ENCODE measurements at places on chromosomes 5 and 9.
A peak's percentile ranks its signal among the peaks of the same experiment; 100 is the strongest.

- DNase-seq = peak; percentile 20
Measured at GRCh38 chr5:72541501-72542225, 34.5 kb upstream of the ZNF366 start.

DNA sequence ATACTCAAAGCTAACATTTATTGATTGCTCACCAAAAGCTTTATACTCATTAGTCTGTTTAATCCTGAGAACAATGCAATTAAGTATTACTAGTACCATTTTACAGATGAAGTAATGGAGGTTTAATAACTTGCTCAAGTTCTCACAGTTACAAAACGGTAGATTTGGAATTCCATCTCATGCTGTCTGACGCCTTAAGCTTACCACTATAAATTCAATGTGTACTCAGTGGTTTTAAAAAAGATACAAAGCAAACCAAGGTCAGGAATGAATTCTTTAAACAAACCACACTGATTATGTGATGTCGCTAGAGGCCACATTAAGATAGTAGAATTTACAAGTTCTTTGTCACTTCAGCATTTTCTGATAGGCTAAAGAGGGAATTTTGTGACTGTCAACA, 1.2 kb upstream of the C5orf63 start:
- DNase-seq = no peak

GRCh38 chr9:132006677-132007370, 72.8 kb downstream of the MED27 start:
- no peak for DNase-seq

DNA sequence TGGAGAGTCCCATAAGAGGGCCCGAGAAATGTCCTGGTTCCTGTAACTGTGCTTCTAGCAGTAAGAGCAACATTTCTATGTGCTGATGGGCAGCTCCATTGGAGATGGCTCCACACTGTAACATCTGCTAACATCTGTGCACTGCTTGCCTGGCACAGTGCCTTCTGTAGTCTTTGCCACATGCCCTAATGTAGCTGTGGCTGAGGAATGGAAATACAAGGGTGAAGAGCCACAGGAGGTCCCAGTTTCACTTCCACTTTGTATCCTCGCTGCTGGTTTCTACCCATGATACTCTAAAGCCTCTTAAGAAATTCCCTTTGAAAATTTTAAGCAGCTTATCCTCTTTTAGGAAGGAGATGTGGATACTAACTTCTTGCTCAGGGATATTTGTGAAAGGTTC, 97.4 kb downstream of the HOMER1 start:
- no peak for DNase-seq

DNA sequence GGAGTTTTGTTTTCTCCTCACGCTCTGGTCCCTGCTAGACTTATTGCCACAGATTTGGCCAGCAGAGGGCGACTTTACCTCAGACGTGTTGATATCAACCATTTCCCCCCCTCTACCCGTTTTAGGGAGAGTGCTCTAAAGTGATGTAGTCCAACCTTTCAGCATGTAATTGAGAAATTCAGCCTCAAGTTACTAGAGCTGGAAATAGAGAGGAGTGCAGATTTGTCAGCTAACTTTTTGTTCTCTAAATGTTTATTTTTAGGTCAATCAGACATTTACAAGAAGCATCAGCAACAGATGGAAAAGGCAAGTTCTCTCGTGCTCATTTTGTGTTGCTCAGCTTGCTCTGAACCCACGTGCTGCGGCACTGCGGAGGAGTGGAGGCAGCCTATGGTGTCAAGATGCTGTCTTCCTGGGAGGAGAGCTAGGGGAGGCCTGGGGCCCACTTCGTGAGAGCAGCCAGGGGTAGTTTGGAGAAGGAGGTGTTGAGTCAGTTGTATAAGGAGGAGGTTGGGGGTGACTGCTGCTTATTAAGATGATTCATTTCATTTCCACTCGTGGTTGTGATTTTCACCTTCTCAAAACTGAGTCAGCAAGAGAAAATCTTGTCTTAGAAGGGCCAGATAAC, 53.6 kb downstream of the GPR107 start:
- peak; percentile 53 for DNase-seq

- no peak for DNase-seq
Measured at GRCh38 chr5:18967637-18968036, 1020.4 kb downstream of the CDH18 start.

DNA sequence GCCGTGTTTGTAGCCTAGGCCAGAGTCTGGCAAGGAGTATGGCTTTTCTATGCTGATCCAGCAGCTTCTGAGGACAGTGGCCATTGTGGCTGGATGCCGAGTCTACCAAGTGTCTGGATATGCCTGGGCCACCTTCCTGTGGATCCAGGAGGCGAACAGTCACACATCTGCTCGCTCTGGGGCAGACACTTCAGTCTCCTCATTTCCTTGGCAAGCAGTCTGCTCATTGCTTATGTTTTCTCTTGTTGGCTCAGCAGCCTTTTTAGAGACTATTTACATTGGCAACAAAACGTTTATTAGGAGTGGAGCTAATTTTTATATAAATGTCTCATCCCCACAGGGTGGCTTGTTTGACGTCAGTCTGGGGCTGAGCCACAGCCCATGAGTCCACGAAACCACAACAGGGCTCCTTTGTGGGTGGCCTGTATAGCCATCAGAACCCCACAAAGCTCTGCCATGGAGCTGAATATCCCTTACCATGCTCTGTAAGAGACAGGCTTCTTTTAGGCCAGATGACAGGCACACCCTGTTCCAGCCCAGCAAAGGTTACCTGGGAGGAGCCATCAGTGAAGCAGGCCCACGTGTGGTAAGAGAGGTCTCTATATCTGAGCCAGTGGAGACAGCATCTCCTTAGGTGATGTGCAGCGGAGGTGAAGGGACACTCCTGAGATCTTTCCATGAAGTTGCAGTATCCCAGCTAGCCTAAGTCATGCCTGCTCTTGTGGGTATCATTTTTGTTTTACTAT, 221.7 kb downstream of the DIRAS2 start:
- DNase-seq = no peak

- DNase-seq = no peak
Measured at GRCh38 chr5:104815212-104815611, 1252.6 kb upstream of the NUDT12 start.

- DNase-seq = no peak
Measured at GRCh38 chr9:14170392-14170931, 143.5 kb downstream of the NFIB start.

GRCh38 chr5:172554562-172554961, 86.5 kb upstream of the NEURL1B start:
- DNase-seq = no peak

DNA sequence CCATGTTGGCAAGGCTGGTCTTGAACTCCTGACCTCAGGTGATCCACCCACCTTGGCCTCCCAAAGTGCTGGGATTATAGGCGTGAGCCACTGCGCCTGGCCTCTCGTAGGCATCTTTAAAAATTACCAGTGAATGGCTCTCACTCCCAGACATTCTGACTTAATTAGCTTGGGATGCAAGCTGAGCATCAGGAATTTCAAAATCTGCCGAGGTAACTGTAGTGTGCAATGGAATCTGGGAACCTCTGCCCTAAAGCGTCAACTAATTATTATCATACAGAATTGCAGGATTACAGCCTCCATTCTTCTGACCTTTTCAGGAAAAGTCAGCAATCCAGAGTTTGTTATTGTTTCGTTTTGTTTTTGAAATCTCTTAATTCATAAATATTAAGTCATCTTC, 213.4 kb upstream of the DMAC1 start:
- DNase-seq = no peak

DNA sequence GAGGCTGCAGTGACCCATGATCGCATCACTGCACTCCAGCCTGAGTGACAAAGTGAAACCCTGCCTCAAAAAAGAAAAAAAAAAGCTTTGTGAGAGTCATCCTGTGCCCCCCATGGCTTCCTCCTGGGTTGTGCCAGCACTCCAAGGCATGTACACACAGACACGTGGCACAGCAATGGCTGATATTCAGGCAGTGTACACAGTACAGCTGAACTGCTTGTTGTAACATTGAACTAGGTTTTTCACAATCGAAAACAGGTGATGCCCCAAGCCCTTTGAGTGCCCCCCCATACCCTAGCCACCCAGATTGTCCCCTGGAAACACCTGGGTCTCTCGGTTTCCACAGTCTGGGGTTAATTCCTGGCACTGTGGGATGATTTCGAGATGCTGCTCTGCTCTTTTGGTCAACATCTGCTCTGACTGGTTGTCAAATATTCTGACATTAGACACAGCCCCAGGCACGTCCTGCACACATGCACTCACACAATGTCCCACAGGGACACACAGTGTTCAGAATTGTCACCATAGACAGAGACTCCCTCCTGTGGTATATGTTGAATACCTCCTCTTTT, 9.2 kb downstream of the SPINK4 start:
- DNase-seq = no peak

DNA sequence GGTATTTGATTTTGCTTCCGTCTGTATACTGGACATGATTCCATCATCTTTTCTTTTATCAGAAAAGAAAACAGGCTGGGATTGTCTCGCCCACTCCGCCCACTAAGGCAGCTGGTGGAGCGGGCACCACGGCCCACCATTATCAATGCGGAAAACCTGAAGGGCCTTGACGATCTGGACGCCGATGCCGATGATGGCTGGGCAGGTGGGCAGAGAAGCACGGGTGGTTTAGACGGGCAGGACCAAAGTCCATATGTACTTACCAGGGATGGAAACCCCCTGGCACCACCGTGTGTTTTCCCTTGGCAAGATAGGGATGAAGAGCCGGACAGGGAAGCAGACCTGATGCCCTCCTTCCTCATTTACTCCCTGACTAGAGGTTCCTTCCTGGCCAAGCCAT, 53.7 kb downstream of the PRRC2B start:
- no peak for DNase-seq

GRCh38 chr9:34988218-34989002, 1.1 kb upstream of the DNAJB5 start:
- peak; percentile 62 for DNase-seq

DNA sequence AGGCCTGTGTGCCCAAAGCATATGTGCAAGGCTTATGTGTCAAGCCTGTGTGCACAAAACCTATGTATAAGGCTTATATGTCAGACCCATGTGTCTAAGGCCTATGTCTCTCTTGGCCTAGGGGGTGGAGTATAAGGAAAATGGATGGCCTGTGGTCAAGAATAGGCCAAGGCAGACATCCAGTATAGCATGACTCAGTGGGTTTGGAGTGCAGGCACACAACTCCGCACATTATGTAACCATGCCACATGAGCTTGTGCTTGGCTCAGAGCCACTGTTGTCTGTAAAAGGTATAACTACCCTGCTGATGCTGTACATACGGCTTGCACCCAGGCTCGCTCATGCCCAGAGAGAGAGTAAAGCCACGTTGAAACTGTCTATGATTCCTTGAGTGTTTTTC, 626.4 kb upstream of the NUDT12 start:
- DNase-seq = no peak

GRCh38 chr9:14888875-14889274, 21.4 kb downstream of the FREM1 start:
- no peak for DNase-seq

- no peak for DNase-seq
Measured at GRCh38 chr5:150152636-150153462, 2.8 kb downstream of the PDGFRB start.

DNA sequence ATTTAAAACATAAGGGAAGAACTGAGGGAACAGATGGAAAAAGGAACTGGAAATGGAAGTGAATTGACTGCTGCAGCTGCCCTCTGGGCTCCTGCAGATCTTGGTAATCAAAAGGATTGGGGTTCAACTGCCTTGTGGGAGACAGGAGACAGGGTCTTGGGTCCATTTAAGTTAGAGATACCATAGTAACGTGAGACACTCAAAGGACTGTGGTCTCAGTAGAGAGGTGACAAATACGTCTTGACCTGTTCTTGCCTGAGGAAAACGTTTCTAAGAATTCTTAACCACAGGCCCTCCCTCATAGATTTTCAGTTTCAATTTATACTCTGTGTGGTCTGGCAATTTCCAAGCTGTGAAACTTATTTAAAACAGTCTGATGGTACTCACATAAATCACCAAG, 100.8 kb upstream of the DHFR start:
- no peak for DNase-seq

GRCh38 chr5:64765804-64766504, 2.5 kb downstream of the SREK1IP1 start:
- DNase-seq = no peak

GRCh38 chr5:124302533-124302932, 443.9 kb downstream of the ZNF608 start:
- DNase-seq = no peak

DNA sequence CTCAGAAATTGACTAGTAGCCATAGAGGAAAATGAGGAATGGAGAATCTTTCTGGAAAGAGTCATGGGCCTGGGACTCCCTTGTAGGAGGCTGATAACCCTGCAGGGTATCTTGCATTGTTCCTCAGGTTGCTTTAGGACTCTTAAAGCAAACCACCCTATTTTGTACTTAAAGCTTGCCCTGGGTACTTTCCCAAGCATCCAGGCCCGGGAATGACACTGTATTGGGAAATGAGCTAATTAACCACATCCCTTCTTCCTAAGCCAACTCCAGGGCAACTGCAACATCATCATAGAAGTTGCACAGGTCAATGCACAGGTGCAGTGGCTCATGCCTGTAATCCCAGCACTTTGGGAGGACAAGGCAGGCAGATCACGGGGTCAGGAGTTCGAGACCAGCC, 55.9 kb downstream of the UGCG start:
- DNase-seq = no peak

GRCh38 chr5:8508231-8508630, 639.3 kb downstream of the MTRR start:
- DNase-seq = no peak

- no peak for DNase-seq
Measured at GRCh38 chr9:34124926-34125325, 1.6 kb downstream of the DCAF12 start.

DNA sequence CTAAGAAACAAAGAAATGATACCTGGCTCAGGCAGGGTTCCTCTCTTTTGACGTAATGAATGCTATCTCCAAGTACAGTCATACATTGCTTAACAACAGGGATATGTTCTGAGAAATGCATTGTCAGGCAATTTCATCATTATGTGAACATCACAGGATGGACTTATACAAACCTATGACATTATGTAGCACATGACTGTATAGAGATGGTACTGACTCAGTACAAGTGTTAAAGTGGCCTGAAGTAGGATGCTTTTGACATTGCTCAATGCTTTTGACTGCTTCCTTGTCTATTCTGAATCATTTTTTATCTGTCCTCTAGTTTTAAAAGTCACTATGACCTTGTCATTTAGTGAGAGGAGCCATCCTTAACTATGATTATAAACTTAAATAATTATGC, 147.6 kb downstream of the NR2F1-AS1 start:
- DNase-seq = no peak
